ENCODE measurements at places on chromosomes 6 and 20.

DNA sequence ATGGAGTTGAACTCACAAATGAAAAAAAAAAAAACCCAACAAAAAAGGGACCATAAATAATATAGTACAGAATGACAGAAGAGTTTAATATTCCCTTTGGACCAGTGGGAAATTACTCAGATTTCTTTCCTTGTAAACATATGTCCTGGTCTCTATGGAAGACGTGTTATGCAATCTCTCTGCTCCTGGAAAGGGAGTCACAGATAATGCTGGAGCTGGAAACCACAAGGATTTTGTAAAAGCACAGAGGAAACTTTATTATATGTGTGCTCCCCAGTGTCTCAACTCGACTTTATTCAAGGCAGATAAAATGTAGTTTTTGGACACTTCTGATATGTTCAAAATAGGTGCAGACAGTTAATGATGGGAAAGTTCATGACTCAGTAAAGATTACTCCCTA, 88.1 kb upstream of the ZFP64 start:
- DNase-seq, result no peak

- no peak for DNase-seq
Measured at GRCh38 chr20:49797344-49797615, 15.3 kb upstream of the SLC9A8 start.

DNA sequence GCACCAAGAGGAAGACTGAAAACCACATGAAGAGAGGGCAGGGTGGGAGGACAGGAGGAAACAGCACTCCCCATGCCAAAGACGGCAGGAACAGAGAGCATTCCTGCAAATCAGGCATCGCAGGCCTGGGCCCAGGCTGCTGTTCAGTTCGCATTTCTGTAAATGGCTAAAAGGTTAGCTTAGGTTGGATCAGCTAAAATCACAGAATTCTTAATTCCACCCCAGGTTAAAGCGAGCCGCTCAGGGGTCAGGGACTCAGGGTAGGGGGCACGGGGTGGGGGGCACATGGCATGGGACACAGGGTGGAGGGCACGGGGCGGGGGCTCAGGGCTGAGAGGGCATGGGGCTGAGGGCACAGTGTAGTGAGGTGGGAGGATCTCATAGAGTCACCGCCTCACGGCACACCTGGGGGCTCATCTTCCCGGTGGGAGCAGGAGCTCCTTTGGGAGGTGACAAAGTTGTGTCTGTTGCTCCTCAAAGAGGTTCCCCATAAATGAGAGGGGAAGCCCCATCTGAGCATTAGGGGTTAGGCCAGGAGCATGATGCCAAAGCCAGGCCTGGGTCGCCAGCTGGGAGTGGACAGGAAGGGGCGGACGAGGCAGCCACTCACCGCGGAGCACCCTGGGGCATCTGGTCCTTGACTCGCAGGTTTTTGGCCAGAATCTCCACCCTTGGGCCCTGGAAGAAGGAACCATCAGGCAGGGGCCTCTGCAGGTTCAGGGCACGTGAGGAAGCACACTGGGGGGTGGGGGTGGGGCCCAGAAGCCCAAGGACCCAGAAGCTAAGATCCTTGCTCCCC, 200.7 kb downstream of the PREX1 start:
- no peak for DNase-seq

- DNase-seq, result no peak
Measured at GRCh38 chr20:18224968-18225568, 63.3 kb upstream of the ZNF133 start.

DNA sequence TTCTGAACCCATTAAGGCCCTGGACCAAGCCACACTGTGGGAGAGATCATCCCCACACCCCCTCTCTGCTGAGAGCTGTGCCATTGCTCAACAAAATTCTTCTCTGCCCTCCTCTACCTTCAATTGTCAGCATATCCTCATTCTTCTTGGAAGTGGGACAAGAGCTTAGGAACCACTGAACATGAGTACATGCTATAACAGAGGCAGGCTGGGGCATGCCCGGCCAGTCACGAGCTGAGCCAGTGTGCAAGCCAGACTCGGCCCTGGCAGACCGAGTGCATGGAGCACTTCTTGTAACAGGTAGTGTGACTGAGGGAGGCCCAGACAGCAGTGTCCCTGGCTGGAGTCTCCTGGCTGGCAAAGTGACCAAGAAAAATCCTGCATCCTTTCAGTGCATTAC, 149.2 kb downstream of the MOXD1 start:
- no peak for DNase-seq

- DNase-seq, result no peak
Measured at GRCh38 chr6:89251170-89251569, 34.0 kb upstream of the GABRR1 start.

GRCh38 chr6:2733736-2734480, 16.8 kb downstream of the MYLK4 start:
- DNase-seq, result no peak

All from CD4-positive, alpha-beta T cell (primary cell).